ENCODE measurements at places on chromosomes 7 and 10. TPM values are rescaled to one million over a fixed set of nuclear protein-coding genes. Genes with fewer than 3 reads are reported as not detected.

WNT2 gene
- total RNA-seq = not detected

NAT16 gene
- total RNA-seq = not detected

TMEM225B gene
- total RNA-seq = not detected

CPXM2 gene
- total RNA-seq = 9.2 TPM

AGBL3 gene
- total RNA-seq = 3.6 TPM

EPHB6 gene
- 33.2 TPM for total RNA-seq

TMEM178B gene
- total RNA-seq = 1.1 TPM

PNLIPRP2 gene
- not detected for total RNA-seq

MET gene
- 22.8 TPM for total RNA-seq

ACHE gene
- 1.5 TPM for total RNA-seq
